ENCODE measurements at places on chromosomes 3 and 15.
A peak's percentile ranks its signal among the peaks of the same experiment; 100 is the strongest.

GRCh38 chr15:32951736-32952464 lies 234.1 kb downstream of the GREM1 start:
- no peak for DNase-seq

DNA sequence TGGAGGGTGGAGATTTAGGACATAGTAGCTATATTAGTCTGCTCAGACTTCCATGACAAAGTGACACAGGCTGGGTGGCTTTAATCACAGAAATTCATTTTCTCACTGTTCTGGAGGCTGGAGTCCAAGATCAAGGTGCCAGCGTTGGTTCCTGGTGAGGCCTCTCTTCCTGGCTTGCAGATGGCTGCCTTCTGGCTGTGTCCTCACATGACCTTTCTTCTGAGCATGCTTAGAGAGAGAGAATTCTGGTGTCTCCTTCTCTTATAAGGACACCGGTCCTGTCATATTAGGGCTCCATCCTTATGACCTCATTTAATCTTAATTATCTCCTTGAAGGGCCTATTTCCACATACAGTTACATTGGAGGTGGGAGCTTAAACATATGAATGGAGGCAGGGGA lies 14.9 kb upstream of the SHC4 start:
- no peak for DNase-seq

DNA sequence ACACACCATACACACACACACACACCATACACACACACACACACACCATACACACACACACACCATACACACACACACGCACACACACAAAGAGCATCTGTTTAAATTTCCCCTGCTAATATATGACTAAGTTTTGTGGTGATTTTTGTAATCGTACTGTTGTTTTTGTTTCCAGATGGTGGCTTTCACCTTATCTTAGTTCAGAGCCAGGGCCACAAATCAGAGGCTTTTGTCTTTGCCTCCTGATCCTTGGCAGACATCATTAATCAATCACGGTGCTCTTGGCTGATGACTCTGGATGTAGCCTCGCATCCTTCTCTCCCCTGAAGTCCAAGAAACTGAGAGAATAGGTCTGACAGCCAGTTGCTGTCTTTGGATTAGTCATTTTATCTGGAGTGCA lies 52.1 kb downstream of the EDEM1 start:
- DNase-seq: no peak

- DNase-seq: no peak
Measured at GRCh38 chr15:38695249-38696108, 130.9 kb upstream of the RASGRP1 start.

GRCh38 chr15:70324001-70324974 lies 226.6 kb upstream of the TLE3 start:
- no peak for DNase-seq

GRCh38 chr3:78660957-78661356 lies 1106.8 kb downstream of the ROBO1 start:
- DNase-seq: no peak

DNA sequence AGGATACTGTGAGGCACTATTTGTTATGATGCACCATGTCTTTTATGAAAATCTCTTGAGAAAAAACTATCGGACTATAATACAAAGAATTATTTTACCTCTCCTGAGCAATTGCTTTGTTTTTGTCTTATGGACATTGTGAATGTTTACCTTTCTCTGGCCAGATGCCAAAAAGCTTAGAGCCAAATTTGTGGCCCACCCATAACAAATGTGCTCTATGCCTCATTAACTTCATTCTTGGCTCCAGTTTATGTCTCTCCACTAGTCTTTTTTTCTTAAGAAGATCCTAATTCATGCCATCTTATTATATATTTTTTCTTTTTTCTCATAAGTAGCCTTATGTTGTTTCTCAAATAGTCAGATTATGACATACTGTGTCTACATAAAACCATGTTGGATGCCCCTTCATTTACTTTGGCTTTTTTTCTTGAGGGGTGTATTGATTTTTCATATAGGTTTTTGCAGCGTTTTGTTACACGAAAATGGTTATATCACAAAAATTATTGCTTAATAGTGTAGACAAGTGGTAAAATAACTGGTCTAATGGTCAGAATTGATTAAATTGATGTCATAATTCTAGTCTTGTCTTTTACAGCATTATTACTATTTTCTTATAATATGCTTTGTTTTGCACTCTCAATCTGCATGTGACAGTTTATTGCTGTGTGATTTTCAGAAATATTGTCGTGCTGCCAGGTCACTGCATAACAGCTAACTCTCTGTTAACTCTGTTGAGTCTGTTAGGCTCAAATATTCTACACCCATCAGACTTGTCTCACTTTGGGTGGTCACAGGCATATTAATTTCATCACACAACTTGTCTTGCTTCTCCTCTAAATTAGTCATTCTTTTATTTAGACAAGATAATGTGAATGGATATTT lies 18.2 kb downstream of the SENP8 start:
- no peak for DNase-seq

DNA sequence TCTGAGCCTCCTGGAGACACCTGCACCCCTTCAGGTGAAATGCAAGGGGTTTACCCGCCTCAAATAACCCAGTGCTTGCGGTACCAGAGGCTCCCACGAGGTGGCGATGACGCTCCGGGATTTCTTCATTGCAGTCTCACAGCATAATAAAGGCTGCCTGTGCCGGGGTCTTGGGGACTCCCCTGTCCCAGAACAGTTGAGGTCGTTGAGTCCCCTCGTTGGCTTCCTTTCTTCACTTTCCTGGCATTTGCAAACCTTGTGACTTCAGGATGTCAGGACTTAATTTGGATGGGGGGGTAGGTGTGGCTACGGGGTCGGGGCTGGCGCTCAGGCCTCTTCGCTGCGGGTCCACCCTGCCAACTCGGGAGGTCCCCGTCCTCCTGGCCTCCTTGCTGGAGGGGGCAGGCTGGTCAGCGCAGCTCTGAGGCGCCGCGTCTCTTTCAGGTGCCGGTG lies 1.3 kb downstream of the GNAT1 start:
- DNase-seq: no peak

GRCh38 chr3:138405001-138405400 lies 29.4 kb upstream of the ESYT3 start:
- no peak for DNase-seq

DNA sequence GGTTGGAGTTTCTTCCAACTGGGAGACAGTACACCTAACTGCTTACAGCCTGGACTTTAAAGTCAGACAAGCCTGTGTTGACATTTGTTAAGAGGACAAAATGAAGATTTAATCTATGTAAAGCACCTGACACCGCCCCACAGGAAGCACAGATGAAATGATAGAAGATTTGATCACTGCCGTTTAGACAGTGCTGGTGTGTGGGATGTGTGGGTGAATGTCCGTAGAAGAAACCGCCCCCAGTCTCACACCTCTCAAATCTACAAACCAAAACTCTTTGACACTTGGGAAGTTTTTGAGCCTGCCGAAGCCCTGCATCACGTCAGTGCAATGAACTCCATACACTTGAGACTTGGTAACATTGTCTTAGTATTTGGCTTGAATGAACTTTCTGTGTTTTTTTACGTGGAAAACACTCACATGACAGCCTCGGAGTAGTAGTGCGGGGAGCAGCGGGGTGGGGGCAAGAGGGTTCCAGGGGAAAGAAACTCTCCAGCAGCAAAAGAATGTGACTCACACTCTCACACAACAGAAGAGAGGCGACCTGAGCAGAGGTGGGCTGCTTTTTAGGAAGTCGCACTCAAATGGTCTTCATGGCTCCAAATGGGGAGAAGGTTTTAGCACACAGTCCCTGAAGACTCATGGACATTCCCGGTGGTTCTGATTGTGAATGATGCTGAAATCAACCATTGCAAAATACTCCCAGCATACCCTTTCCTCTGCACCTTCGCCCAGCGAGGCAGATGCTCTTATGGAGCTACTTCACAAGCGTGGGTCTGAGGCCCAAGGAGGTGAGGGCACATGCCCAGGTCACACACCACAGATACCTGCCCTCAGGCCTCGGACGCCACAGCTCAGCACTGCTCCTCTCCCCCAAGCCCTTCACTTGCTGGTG lies 79.2 kb downstream of the SRGAP3 start:
- no peak for DNase-seq

DNA sequence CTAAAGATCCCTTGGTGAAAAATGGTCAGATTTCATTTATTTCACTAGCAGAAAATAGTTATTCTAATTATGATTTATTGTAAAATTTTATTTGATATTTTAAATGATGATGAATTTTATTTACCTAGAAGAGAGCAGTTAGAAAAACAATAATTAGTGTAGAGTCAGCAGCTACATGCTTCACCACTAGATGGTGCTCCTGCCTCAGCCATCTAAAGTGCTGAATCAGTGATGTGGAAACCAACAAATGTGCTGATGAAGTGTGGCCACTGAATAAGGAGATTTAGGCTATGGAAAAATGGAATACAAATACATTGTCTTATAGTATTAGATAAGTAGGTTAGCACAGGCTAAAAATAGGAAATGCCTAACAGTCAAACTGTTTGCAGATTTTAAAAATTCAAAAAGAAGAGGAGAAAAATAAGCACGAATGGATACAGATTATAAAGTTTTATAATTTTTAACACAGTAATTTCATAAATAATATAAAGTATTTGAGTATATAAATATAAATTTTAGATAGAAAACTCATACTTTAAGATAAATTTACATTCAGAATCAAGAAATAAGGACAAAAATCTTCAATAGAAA lies 109.8 kb downstream of the PPP2R3A start:
- peak; percentile 77 for DNase-seq

DNA sequence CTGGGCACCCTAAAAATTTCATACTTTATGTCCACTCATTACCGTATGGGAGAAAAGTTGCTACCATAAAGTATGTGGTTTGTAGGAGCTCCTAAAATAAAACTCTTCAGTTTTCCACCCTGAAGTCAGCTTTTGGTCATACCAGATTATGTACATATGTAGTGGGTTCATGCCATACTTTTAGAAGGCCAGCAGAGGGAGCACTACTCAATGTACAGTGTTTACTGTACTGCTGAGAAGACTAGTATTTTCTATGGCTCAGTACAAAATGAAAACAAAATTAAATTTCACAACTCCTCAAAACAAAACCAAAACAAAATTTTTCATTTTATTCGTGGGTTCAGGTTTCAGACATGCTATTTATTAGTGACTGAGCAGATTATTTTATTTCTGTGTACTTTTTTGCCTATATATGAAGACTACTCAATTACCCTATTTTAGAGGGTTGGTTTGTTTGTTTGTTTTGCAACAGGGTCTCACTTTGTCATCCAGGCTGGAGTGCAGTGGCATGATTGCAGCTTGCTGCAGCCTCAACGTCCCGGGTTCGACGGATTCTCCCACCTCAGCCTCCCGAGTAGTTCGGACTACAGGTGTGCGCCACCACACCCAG lies 24.3 kb downstream of the NXPE3 start:
- DNase-seq: peak; percentile 45

- no peak for DNase-seq
Measured at GRCh38 chr3:141605883-141606282, 119.1 kb downstream of the RASA2 start.

DNA sequence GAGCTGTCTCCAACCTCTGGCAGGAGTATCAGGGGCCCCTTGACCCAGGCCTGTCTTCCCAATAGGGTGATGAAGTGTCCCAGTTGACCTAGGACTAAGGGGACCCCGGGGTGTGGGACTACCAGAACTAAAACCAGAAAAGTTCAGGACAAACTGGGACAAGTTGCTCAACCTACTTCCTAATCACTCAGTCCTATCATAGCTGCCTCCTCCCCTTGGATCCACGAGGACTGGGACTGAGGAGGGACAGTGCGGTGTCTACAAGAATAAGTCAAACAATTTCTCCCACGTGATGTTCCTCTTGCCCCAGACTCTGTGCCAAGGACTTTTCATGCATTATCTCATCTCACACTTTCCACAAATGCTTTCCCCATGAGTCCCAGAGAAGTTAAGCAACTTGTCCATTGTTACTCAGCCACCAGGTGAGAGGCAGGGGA lies 49.4 kb upstream of the SLCO2A1 start:
- no peak for DNase-seq

- no peak for DNase-seq
Measured at GRCh38 chr3:62892045-62892444, 16.8 kb upstream of the CADPS start.
